ENCODE measurements at places on chromosomes 4 and X.

- no peak for DNase-seq
Measured at GRCh38 chrX:71846429-71846828, 64.2 kb upstream of the NHSL2 start.

DNA sequence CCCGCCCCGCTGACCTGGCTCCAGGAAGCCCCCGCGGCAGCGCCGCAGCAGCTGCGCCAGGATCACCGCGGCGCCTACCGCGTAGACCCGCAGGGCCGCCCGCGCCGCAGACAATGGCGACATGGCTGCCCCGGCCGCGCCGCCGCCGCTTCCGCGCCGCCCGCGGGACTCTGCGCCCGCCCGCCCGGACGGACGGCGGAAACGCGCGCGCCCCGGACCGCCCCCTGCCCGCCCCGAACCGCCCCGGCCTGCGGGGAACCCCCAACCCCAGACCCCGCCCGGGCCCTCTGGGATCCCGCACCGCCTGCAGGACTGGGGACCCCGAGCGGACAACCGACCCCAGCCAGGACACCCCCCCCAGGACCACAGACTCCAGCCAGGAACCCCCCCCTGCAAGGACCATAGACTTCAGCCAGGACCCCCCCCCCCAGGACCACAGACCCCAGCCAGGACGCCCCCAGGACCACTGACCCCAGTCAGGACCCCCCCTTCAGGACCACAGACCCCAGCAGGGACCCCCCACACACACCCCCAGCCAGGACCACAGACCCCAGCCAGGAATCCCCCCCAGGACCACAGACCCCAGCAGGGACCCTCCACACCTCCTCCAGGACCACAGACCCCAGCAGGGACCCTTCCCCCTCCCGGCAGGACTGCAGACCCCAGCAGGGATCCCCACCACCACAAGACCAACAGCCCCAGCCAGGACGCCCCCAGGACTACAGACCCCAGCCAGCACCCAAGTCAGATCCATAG, at the start of the genes DHRSX and ZBED1:
DHRSX (minus strand) TSS at position 174 of the 756 bp plus-strand sequence; CDS start at position 123, 51 bp downstream.
ZBED1 (minus strand) TSS at position 174 of the 756 bp plus-strand sequence. CDS start 10,257 bp downstream, outside the sequence.
- peak; percentile 9 for DNase-seq

DNA sequence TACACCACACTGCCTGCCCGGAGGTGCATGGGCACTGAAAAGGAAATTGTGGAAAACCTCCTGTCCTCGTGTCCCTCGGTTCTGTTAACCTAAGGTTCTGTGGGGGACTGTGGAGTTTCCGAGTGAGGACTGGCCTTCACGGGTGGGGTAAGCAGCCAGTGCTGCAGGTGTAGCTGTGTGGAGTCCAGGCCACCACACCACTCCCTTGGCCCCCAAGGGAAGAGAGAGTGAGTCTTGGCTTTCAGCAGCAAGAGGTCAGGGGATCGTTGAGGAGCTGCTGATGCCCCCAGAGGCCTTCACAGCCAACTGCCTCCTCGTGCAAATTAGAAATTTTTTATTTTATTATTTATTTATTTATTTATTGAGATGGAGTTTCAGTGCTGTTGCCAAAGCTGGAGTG, 20.4 kb downstream of the BEND4 start:
- DNase-seq: no peak

DNA sequence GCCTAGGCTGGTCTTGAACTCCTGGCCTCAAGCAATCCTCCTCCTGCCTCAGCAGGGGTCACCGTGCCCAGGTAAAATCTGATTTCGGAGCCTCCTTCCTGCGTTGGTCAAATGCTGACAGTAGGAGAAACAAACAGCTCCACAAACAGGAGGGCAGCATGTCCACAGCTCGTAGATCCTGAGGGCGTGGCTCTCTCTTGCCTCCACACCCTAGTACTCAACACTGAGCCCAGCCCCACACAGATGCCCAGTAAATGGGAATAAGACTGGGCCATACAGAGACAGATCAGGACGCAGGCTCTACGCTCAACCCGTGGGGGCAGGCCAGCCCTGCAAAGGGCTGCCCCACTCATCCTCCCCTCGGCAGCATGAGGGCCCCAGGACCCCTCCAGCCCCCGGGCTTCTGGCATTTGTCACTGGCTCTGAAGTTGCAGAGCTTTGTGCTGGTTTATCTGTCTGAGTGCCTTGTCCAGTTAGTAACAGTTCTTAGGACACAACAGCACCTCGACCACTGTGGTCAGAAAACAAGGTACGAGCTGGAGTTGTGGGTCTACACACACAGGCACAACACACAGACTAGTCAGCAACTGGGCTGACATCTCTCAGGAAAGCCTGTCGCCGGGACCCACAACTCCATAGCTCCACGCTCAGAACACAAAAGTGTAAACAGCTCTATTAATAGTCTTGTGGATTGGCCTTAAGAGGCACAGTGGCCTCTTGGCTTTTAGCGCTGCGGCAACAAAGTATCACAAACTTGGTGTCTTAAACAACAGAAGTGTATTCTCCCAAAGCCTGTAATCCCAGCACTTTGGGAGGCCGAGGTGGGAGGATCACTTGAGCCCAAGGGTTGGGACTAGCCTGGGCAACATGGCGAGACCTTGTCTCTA, 5.2 kb downstream of the TNIP2 start:
- peak; percentile 48 for DNase-seq

DNA sequence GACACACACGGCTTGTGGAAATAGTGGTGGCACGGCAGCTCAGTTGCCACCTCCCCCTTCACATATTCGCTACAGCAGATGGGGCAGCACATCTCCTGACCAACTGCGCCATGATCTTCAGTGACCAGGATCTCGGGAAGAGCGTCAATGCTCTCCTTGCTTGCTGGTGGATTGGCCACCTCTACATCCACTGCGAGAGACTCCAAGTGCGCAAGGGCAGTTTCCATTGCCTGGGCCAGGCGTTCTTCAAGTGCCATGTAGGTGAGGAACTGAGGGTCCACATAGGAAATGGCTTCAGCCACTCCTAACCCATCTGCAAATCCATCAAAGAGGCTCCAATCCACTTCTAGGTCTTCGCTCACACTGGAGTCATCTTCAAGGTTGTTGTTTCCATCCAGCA, 3.9 kb downstream of the PJA1 start:
- no peak for DNase-seq

DNA sequence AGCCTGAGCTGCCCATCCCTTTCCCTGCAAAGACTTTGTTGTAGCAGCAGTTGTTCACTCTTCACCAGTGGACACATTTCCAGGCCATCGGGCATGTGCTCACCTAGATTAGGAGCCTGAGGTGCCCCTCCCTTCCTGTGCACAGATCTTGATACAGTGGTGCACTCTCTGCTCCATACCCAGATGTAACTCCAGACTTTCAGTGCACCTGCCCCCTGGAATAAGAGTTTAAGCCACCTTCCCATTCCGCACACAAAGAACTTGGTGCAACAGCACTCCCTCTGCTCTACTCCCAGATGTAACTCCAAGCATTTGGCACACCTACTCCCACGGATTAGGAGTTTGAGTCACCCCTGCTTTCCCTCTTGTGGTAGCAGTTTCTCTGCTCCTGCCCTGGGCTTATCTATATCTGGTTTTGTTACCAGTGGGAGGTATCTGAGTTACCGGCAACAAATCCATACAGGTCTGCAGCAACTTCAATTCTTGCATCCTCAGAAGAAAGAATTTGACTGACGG, 36.0 kb upstream of the PLK4 start:
- peak; percentile 85 for DNase-seq

DNA sequence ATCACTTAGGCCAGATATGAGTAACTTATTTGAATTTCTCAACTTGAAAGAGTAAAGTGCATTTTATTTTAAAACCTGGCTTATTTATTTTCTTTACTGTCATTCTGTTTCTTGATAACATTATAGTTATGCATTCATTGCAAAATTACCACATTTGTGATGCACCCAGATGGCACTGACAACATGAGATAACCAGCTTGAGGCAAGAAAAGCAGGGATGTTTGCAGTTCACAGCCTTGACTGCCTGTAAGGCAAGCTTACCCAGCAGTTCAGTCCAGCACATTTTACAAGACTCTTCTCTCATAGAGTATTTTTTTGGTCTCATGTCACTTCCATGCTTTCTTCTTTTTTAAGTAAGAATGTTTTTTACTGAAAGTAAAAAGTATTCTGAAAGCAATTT, 25.3 kb upstream of the EPGN start:
- peak; percentile 68 for DNase-seq

DNA sequence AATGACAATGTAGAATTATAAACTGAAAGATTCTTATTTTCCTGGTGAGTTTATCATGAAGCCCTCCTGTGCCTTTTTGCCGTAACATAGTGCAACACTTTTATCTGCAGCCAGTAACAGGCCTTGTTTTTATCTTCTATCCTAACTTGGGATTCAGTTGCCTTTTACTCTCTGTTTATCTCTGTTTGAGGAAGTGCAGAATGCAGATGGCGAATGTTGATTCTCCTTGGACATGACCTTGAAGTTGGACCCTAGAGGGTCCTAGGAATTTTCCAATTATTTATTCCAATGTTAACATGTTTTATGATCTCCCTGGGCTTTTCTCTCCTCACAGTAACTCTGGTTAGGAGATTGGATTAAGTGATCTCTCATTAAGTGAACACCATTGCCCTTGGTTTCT, 165.0 kb downstream of the FMR1NB start:
- no peak for DNase-seq

- no peak for DNase-seq
Measured at GRCh38 chrX:122641826-122642225, 542.3 kb upstream of the GRIA3 start.

- DNase-seq: no peak
Measured at GRCh38 chrX:37590047-37590446, 18.6 kb downstream of the LANCL3 start.

DNA sequence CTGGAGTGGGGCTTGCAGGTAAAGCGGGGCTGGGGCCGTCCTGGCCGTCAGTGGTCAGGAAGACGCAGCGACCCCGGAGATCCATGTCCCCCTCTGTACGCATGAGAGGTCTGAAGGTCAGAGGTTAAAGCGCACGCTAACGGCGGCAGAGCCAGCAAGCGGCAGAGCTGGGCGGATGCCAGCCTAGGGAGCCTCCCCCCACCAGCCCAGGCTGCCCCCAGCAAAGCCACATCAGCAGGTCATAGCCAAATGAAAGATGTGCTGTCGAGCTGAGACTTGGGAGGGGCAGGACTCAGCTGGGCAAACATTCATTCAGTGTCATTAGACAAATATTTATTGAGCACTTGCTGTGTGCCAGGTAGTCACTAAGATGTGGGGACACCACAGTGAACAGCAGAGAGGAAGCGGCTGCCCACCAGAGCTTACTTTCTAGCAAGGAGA, 593 bp upstream of the JAKMIP1 start:
- no peak for DNase-seq

GRCh38 chrX:122134291-122134690, 1049.8 kb upstream of the GRIA3 start:
- DNase-seq: no peak

GRCh38 chrX:2928583-2929434, at the start of gene ARSD:
Gene ARSD (minus strand): TSS chrX:2929339. CDS start chrX:2929275, 64 bp downstream.
- DNase-seq: peak; percentile 52

DNA sequence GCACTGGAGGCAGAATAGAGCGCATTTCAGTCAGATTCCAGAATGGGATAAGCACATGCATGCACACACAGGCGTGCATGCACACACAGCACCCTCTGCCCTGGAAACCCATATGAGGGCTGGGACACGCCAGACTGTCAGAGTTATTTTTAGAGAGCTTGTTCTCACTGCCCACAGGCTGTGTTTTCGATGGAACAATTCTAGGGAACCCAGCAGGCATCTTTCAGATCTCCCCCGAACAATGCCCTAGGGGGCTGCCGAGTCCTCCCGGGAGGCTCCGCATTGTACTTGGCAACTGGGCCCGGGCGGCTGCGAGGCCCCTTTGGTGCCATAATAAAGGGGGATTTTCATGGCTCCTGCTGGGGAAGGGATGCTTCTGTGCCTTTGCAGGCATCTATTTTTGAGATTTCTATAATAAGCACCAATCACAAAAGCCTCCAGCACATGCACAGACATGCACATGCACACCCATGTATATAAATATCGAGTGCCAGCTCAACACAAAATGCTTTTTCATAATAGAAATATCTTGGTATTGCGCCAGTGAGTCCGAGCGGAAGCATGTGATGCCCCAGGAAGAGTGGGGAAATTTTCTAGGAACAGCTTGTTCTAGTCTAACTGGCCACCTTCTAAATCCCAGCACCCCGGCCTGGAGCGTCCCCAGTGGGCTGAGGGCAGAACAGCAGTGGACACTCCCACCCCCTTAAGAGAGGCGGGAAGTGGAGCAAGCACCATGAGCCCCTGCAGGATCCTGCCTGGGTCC, 88.5 kb downstream of the PHKA2 start:
- DNase-seq: no peak

DNA sequence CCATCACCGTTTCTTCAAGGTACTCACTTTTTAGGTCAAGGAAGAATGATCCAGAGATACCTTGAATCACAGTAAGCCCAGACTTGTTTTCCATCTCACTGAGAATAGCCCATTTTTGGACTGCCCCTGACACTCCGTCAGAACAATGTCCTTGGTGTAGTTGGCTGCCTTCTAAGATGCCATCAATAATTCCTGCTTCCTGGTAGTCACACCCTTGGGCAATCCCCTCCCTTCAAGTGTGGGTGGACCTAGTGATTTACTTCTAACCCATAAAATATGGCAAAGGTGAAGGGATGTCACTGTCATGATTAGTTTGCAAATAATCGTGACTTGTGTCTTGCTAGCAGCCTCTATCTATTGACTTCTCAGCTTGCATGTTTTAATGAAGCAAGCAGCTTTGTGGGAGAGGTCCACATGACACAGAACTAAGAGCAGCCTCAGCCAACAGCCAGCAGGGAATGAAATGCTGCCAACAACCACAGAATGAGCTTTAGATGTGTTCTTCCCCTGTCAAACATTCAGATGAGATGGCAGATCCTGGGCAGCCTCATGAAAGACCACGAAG, 20.0 kb upstream of the KLHL34 start:
- DNase-seq: no peak

DNA sequence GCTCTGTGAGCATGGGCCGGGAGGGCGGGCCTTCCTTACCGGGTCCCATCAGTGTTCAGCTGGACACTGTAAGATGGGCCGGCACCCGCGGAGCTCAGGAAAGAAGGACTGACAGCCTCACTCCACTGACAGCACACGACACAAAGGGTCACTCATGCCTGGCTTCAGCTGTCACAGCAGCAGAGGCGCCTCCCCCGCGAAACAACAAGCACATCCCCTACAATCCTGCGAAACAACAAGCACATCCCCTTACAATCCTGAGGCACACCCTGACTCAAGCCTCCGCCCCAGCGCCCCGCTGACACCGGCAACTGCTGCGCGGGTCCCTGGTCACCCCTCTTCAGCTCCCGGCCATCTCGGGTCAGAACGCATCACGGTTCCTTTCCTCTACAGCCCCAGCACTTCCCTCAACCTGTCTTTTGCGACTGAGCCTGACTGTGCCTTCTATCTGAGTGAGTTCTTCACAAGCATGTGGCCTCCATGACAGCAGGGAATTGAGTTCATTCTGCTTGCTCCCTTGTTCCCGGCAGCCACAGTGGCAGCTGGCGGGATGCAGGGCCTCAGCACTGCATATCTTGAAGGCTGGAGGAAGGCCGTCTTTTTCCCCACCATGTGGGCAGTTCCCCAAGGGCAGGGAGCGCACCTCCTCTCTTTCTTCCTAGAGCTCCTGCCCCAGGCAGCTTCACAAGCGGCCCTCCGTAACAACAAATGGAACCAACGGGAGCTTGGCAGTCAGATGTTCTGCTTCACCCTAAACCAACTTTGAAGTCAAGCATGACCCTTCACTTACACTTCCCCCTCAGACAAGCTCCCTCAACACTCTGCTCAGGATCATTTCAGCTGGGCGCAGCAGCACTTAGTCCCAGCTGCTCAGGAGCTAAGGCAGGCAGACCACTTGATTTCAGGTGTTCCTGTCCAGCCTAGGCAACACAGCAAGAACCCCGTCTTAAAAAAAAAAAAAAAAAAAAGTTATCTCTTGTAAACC, 39.6 kb downstream of the SCD5 start:
- DNase-seq: no peak

GRCh38 chr4:90174621-90175023, 47.4 kb downstream of the CCSER1 start:
- no peak for DNase-seq

- no peak for DNase-seq
Measured at GRCh38 chr4:89373394-89373793, 65.8 kb upstream of the GPRIN3 start.

Data from hematopoietic multipotent progenitor cell treated with erythropoietin and hydrocortisone succinate and interleukin-3 and kit ligand, for 8 days (in vitro differentiated cells).